ENCODE measurements at places on chromosomes 16 and 17. TPM values are rescaled to one million over a fixed set of nuclear protein-coding genes. Genes with fewer than 3 reads are reported as not detected.

KIF2B gene
- not detected for total RNA-seq

MKS1 gene
- total RNA-seq = 8.6 TPM

CA7 gene
- total RNA-seq = not detected

HEATR9 gene
- not detected for total RNA-seq

OR4D1 gene
- not detected for total RNA-seq

SLC6A2 gene
- not detected for total RNA-seq

ALOX15B gene
- total RNA-seq = 0.07 TPM

PRKCB gene
- total RNA-seq = 0.07 TPM

NKD1 gene
- 0.17 TPM for total RNA-seq

SAMD14 gene
- total RNA-seq = 9.7 TPM

TPSD1 gene
- total RNA-seq = not detected

Measured in smooth muscle cell of the pulmonary artery (primary cell).